ENCODE measurements at places on chromosomes 1 and 21.
A peak's percentile ranks its signal among the peaks of the same experiment; 100 is the strongest.

GRCh38 chr1:161218301-161219077 is 3.4 kb downstream of the FCER1G start:
- DNase-seq: peak; percentile 37
- H3K4me1 ChIP-seq: peaks cover 37% of the 10 kb centered on the region
- no peak overlapping the region for H3K27ac ChIP-seq
- peaks cover 9% of the 10 kb centered on the region for H3K36me3 ChIP-seq

- no peaks in the 10 kb centered on the region for H3K27me3 ChIP-seq
- H3K27ac ChIP-seq: peak overlapping the region; percentile 91
- peaks cover 6% of the 10 kb centered on the region for H3K36me3 ChIP-seq
These were observed 595 bp upstream of the CAP1 start for GRCh38 chr1:40039757-40040510.

DNA sequence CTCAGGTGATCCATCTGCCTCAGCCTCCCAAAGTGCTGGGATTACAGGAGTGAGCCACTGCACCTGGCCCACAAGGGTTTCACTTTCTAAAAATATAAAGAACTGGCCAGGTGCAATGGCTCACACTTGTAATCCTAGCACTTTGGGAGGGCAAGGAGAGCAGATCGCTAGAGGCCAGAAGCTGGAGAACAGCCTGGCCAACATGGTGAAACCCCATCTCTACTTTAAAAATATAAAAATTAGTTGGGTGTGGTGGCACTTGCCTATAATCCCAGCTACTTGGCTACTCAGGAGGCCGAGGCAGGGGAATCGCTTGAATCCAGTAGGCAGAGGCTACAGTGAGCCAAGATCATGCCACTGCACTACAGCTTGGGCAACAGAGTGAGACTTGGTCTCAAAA is 25.7 kb downstream of the MRPL39 start:
- H3K27me3 ChIP-seq: no peaks in the 10 kb centered on the region
- no peak overlapping the region for H3K4me3 ChIP-seq
- no peak for DNase-seq
- H3K27ac ChIP-seq: no peak overlapping the region
- H3K4me1 ChIP-seq: no peaks in the 10 kb centered on the region
- H3K36me3 ChIP-seq: no peaks in the 10 kb centered on the region

- no peaks in the 10 kb centered on the region for H3K27me3 ChIP-seq
- no peaks in the 10 kb centered on the region for H3K36me3 ChIP-seq
- no peaks in the 10 kb centered on the region for H3K4me1 ChIP-seq
- H3K27ac ChIP-seq: no peak overlapping the region
- no peak overlapping the region for H3K4me3 ChIP-seq
These were observed 81.1 kb upstream of the FGGY start for GRCh38 chr1:59215766-59216291.

DNA sequence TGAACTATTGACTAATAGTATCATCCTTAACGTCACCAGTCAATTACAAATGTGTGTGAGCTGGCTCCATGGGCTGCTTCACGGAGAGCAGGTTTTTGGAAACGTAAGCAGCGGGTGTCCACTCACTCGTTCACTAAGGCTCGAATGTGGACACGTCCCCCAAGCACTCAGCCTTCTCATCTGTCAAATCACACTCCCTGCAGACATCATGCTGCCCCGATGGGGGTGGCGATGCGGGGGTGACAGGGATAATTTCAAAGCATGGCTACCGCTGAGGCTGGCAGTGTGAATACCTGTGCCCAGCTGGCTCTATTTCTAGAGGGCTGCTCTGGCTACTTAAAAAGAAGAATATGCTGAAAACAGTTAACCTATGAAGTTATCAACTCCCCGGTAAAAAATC is 71.3 kb downstream of the CAPZB start:
- H3K4me1 ChIP-seq: peaks cover 24% of the 10 kb centered on the region
- H3K36me3 ChIP-seq: peaks cover 29% of the 10 kb centered on the region
- DNase-seq: no peak
- H3K27me3 ChIP-seq: no peaks in the 10 kb centered on the region

DNA sequence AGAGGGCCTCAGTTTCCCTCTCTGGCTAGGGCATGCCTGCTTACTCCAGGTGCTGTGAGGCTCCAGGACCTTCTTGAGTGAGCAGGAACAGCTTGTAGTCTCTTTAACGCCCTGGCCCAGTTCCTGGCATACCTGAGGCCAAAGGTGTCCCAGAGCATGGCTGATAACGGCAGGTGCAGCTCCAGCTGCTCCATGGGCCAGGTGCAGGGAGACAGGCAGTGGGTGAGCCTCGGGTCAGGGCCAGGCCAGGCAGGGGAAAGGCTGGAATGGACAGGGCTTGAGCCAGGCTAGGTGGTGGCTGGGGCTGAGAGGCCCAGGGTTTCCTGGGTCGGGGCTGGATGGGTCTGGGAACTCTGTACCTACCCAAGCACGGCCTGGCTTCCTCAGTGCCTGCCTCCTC is 18.3 kb downstream of the EDN2 start:
- H3K27ac ChIP-seq: no peak overlapping the region
- no peaks in the 10 kb centered on the region for H3K4me1 ChIP-seq
- no peak for DNase-seq

GRCh38 chr1:212060632-212061472 is 25.3 kb downstream of the DTL start:
- H3K27me3 ChIP-seq: no peaks in the 10 kb centered on the region
- H3K27ac ChIP-seq: no peak overlapping the region
- no peaks in the 10 kb centered on the region for H3K36me3 ChIP-seq
- DNase-seq: no peak
- no peak overlapping the region for H3K4me3 ChIP-seq
- no peaks in the 10 kb centered on the region for H3K4me1 ChIP-seq

GRCh38 chr1:36224537-36225282 is 467 bp downstream of the THRAP3 start:
- H3K27ac ChIP-seq: peak overlapping the region; percentile 96
- peak overlapping the region; percentile 87 for H3K4me3 ChIP-seq
- H3K36me3 ChIP-seq: no peaks in the 10 kb centered on the region
- no peak for DNase-seq

- no peak for DNase-seq
- H3K4me3 ChIP-seq: no peak overlapping the region
- no peaks in the 10 kb centered on the region for H3K36me3 ChIP-seq
- H3K4me1 ChIP-seq: peaks cover 56% of the 10 kb centered on the region
These were observed 29.6 kb upstream of the BTG2 start for GRCh38 chr1:203275656-203276272.
